CD4-positive, alpha-beta T cell treated with Interleukin-6 for 4 hours (primary cell): ENCODE measurements at places on chromosomes 16 and 17.

- no peak for DNase-seq
These were observed 327.0 kb downstream of the FOXL1 start for GRCh38 chr16:86905302-86905701.

DNA sequence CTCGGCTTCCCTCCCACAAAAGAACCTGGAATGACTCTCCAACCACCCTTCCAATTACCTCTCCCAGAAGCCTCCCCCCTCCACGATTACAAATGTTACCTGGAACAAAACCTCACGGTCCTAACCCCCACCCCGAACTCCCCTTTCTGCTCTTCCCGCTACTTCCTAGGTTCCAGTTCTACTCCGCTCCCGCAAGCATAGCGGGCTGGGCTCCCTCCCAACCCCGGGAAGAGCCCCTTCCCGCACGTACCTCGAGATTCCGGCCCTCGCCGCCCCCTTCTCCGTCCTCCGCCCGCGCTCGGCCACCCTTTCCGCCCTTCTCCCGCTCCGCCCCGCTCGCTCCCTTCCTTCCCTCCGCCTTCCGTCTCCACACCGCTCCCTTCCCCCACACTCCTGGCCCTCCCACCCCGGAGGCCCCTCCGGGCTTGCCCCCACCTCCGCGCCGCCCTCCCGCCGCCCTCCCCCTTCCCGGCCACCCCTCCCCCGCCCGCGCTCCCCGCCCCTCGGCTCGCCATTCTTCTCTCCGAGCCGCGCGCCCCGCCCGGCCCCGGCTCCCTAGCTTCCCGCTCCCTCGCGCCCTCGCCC is 457 bp downstream of the CHTF8 start:
- DNase-seq = peak; percentile 81

DNA sequence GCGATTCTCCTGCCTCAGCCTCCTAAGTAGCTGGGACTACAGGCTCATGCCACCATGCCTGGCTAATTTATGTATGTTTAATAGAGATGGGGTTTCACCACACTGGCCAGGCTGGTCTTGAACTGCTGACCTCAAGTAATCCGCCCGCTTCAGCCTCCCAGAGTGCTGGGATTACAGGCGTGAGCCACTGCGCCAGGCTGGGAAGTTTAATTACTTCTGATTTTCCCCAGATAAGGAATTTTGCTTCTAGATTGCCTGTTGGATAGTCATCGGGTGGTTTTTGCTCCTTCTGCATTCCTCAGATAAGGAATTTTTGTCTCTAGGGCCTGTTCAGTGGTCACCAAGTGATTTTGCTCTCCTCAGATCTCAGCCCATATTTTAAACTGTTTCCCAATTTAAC is 112.5 kb downstream of the MAP2K4 start:
- no peak for DNase-seq

DNA sequence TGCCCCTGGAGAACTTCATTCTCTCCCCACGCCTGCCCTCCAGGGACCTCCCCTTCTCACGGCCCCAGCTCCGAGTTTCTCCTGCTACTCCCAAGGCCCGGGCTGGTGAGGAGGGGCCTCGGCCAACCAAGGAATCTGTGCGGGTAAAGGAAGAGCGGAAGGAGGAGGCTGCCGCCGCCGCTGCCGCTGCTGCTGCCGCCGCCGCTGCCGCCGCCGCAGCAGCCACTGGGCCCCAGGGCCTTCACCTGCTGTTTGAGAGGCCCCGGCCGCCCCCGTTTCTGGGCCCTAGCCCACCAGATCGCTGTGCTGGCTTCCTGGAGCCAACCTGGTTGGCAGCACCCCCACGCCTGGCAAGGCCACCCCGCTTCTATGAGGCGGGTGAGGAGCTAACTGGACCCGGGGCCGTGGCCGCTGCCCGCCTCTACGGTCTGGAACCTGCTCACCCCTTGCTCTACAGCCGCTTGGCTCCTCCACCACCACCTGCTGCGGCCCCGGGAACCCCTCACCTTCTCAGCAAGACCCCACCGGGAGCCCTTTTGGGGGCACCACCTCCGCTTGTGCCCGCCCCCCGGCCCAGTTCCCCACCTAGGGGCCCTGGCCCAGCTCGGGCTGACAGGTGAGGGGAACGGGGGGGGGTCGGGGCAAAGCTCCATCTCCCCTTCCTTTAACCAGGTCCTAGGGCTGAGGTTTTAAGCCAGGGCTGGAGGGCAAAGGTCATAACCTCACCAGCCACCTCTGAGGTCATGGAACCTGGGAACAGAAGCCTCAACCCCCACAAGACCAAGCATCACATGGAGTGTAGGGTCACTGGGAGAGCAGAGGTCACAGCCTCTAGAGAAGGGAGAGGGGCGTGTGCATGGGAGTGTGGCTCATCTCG is 11.0 kb downstream of the FBRS start:
- DNase-seq = no peak

GRCh38 chr17:72900654-72900971 is 191.9 kb downstream of the SLC39A11 start:
- DNase-seq = no peak
